ENCODE measurements at places on chromosomes 2 and 18. TPM values are rescaled to one million over a fixed set of nuclear protein-coding genes. Genes with fewer than 3 reads are reported as not detected.

The DSG1 gene
- total RNA-seq, result not detected

- H3K27me3 ChIP-seq, result no peaks in the 10 kb centered on the region
- no peaks in the 10 kb centered on the region for H3K36me3 ChIP-seq
- peak overlapping the region; percentile 37 for H3K27ac ChIP-seq
- H3K4me3 ChIP-seq, result no peak overlapping the region
These were observed 64.3 kb upstream of the ACSL3 start for GRCh38 chr2:222796413-222797103.

DNA sequence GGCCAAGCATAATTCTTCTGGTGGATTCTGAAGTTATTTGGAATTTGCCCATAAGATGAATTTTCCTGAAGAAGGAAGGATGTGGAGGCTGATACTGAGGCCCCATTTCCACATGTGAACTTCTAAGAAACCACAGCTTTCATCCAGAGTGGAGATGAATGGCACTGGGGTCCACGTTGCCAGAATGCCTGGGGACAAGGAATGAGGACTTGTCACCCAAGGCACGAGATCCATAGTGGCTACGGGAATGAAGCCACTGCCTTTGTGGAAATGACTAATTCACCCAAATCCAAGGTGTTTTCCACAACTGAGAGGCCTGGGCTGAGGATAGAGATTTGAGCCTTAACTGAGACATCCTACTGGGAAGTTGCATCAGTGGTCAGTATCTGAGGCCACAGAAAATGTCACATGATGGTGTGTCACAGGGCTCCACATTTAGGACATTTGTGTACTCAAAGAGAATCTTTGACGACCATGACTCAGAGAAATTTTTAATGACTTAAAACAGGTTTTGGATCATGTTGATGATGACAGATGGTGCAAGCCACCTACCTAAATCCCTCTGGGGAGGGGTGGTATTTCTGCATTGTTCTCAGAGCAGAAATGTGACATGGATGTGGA is 286.1 kb downstream of the SOX11 start:
- H3K4me3 ChIP-seq, result no peak overlapping the region
- no peak overlapping the region for H3K27ac ChIP-seq
- DNase-seq, result no peak
- H3K27me3 ChIP-seq, result peaks cover 4% of the 10 kb centered on the region
- H3K36me3 ChIP-seq, result no peaks in the 10 kb centered on the region
- no peaks in the 10 kb centered on the region for H3K4me1 ChIP-seq

- H3K36me3 ChIP-seq, result no peaks in the 10 kb centered on the region
- no peak overlapping the region for H3K4me3 ChIP-seq
- no peaks in the 10 kb centered on the region for H3K27me3 ChIP-seq
- no peak for DNase-seq
- no peaks in the 10 kb centered on the region for H3K4me1 ChIP-seq
These were observed 12.9 kb upstream of the TFPI start for GRCh38 chr2:187567126-187567525.

DNA sequence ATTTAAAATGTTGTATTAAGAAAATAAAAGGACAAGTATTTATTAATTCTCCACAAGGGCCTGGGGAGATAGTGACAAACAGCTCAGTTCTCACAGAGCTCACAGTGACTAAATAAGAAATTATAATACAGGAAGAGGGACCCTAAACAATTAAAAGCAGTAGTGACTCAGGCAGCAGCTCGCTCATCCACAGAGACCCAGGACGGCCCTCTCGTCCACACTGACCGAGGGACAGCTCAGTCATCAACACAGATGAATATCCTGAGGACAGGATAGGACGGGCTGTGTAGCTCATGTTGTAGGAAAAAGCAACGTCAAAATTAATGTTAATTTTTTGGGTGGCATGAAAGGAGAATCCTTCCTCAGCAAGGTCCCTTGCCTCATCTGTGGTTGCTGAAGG is 44.1 kb downstream of the PARD6G start:
- no peaks in the 10 kb centered on the region for H3K4me1 ChIP-seq
- H3K27ac ChIP-seq, result no peak overlapping the region
- H3K36me3 ChIP-seq, result no peaks in the 10 kb centered on the region
- H3K4me3 ChIP-seq, result no peak overlapping the region
- H3K27me3 ChIP-seq, result no peaks in the 10 kb centered on the region

GRCh38 chr2:234272069-234272850 is 221.8 kb downstream of the SPP2 start:
- H3K4me3 ChIP-seq, result no peak overlapping the region
- no peaks in the 10 kb centered on the region for H3K36me3 ChIP-seq
- H3K4me1 ChIP-seq, result no peaks in the 10 kb centered on the region
- no peak for DNase-seq
- no peaks in the 10 kb centered on the region for H3K27me3 ChIP-seq

GRCh38 chr2:183348492-183348891 is 224.2 kb downstream of the NUP35 start:
- no peaks in the 10 kb centered on the region for H3K36me3 ChIP-seq
- no peak overlapping the region for H3K27ac ChIP-seq
- no peak for DNase-seq
- H3K4me1 ChIP-seq, result no peaks in the 10 kb centered on the region
- no peaks in the 10 kb centered on the region for H3K27me3 ChIP-seq

GRCh38 chr2:173963323-173963816 is 1.8 kb downstream of the SP3 start:
- no peaks in the 10 kb centered on the region for H3K36me3 ChIP-seq
- peak overlapping the region; percentile 99 for H3K4me3 ChIP-seq
- peaks cover 39% of the 10 kb centered on the region for H3K4me1 ChIP-seq
- peak overlapping the region; percentile 99 for H3K27ac ChIP-seq

DNA sequence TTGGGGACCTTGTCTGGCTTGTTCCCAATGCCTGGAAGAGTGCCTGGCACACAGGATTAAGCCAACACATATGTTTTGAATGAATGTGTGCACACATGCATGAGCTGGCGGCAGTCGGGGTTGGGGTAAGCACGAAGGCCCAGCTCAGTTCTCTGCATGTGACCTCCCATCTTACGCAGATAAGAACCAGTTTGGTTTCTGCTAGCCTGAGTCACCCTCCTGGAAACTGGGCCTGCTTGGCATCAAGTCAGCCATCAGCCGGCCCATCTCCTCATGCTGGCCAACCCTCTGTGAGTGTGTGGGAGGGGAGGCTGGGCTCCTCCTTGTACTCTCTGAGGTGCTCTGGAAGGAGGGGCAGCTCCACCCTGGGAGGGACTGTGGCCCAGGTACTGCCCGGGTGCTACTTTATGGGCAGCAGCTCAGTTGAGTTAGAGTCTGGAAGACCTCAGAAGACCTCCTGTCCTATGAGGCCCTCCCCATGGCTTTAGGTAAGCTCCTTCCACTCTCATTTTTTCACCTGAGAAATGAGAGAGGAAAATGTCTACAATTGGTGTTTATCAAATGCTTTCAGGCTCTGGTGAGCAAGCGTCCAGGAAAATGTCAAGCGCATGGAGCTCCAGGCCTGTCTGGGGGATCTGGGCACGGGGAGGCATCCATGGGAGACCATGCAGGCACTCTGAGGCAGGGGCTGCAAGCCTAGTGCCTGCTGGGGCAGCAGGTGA is 9.7 kb upstream of the IL1RN start:
- H3K4me1 ChIP-seq, result peaks cover 5% of the 10 kb centered on the region
- peak overlapping the region; percentile 36 for H3K27ac ChIP-seq

The LOXHD1 gene
- 0.16 TPM for total RNA-seq

The CSRNP3 gene
- 0.37 TPM for total RNA-seq

- H3K4me1 ChIP-seq, result peaks cover 14% of the 10 kb centered on the region
- H3K36me3 ChIP-seq, result no peaks in the 10 kb centered on the region
- no peak overlapping the region for H3K4me3 ChIP-seq
These were observed 194.4 kb upstream of the ID2 start for GRCh38 chr2:8487461-8487932.

DNA sequence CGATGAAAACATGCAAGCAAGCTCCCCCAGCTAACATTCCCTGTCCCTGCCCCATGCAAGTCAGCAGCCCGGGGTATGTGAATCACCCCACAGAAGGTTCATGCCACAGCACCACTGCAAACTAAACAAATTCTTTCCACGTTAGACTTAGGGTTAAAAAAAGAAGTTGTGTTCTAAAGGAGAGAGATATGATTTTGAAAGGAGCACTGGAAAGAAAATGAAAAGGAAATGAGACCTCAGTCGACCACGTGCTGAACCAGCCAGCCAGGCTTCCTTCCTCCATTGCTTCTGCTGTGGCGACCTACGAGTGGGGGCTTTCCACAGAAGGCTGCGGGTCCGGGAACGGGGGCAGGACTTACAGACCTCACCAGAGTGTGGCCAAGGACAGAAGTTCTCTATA is 52.0 kb downstream of the ARL4C start:
- DNase-seq, result peak; percentile 45
- H3K36me3 ChIP-seq, result no peaks in the 10 kb centered on the region
- H3K4me3 ChIP-seq, result no peak overlapping the region
- no peaks in the 10 kb centered on the region for H3K27me3 ChIP-seq
- H3K27ac ChIP-seq, result peak overlapping the region; percentile 12

GRCh38 chr18:25053466-25053865 is 298.5 kb downstream of the ZNF521 start:
- no peak overlapping the region for H3K4me3 ChIP-seq
- no peak for DNase-seq
- no peaks in the 10 kb centered on the region for H3K36me3 ChIP-seq
- H3K27ac ChIP-seq, result no peak overlapping the region

GRCh38 chr2:162424816-162425215 is 80.9 kb downstream of the GCA start:
- no peak overlapping the region for H3K4me3 ChIP-seq
- H3K4me1 ChIP-seq, result no peaks in the 10 kb centered on the region
- no peak overlapping the region for H3K27ac ChIP-seq
- no peak for DNase-seq
- no peaks in the 10 kb centered on the region for H3K36me3 ChIP-seq

- H3K36me3 ChIP-seq, result no peaks in the 10 kb centered on the region
- H3K27ac ChIP-seq, result no peak overlapping the region
- no peaks in the 10 kb centered on the region for H3K4me1 ChIP-seq
- DNase-seq, result no peak
These were observed 695.3 kb upstream of the ZNF804A start for GRCh38 chr2:183903026-183903425.

DNA sequence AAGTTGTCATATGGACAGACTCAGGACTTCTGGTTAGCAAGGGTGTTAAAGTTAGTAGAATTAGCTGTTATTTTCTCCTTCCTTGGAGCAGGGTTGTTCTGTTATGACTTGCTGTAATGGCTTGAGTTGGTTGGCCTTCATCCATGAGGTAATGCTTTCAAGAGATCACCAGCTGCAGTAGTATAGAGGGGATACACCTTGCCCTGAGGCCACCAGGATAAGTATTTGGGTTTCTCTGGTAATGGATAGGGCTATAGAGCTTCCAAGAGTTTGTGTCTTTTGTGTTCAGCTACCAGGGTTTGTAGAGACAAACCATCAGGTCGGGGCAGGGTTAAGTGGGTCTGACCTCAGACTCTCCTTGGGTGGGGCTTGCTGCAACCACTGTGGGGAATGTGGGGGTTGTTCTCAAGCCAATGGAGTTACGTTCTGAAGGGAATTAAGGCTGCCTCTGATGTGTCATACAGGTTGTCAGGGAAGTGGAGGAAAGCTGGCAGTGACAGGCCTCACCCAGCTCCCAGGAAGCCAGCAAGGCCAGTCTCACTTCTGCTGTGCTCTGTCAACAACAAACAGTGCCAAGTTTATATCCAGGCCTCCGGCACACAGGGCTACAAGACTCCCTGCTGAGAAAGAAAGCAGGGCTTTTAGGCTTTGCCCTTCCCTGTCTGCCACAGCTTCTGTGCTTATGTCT is 356.6 kb downstream of the SPAG16 start:
- H3K4me1 ChIP-seq, result no peaks in the 10 kb centered on the region
- DNase-seq, result no peak
- no peaks in the 10 kb centered on the region for H3K27me3 ChIP-seq
- no peak overlapping the region for H3K27ac ChIP-seq
- H3K36me3 ChIP-seq, result no peaks in the 10 kb centered on the region
- no peak overlapping the region for H3K4me3 ChIP-seq

- H3K27ac ChIP-seq, result no peak overlapping the region
- no peaks in the 10 kb centered on the region for H3K4me1 ChIP-seq
- no peak overlapping the region for H3K4me3 ChIP-seq
- no peak for DNase-seq
These were observed 35.3 kb upstream of the MAP2 start for GRCh38 chr2:209388446-209389037.

DNA sequence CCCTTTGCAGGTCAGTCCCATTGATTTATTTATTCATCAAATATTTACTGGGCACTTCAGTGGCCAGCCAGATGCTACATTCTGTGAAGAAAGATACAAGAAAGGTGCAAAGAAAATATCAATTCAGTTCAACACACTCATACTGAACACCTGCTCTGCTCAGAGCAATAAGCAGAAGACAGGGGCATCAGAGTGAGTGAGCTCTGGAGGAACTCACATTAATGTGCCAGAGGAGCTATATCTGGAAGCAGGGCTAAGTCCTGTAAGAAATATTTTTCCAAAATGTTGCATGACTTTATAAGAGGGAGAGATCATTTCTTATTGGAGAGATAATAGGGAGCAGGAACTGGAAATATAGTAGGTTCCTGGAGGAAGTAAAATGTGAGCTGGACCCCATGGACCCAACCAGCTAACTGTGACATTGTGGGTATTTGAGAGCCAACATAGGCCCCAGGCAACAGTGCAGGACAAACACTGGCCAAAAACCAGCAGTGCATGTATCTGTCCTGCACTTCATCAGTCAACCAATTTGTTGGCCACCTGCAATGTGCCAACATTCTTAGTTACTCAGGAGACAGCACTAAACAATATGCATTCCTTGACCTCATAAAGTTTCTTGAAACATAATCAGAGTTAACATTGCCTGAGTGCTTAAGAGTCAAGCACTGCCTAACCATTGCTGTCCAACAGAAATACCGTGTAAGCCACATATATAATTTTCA is 102.7 kb upstream of the PTPRM start:
- peak overlapping the region; percentile 36 for H3K27ac ChIP-seq
- DNase-seq, result no peak

The RAB6D gene
- 1.00 TPM for total RNA-seq

DNA sequence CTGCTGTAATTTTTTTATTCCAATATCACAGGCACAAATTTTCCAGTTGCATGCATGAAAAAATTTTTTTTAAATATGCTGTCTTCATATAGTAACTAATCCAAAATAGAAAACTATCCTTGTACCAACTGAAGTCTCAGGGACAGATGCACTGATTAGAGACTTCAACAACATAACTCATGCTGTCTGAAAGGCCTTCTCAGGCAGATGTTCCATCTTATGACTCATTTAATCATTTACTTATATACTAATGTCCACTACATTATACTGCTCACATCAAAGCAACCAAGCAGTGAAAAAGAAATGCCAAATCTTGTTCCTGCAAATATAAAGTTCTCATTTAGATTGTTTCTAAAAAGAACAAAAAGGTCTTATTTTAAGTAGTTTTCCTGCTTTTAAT is 53.1 kb downstream of the OLA1 start:
- no peak overlapping the region for H3K4me3 ChIP-seq
- H3K36me3 ChIP-seq, result no peaks in the 10 kb centered on the region
- no peak overlapping the region for H3K27ac ChIP-seq
- H3K27me3 ChIP-seq, result no peaks in the 10 kb centered on the region
- H3K4me1 ChIP-seq, result no peaks in the 10 kb centered on the region

- DNase-seq, result no peak
- H3K4me3 ChIP-seq, result no peak overlapping the region
- no peaks in the 10 kb centered on the region for H3K36me3 ChIP-seq
These were observed 64.8 kb downstream of the CALCRL start for GRCh38 chr2:187383043-187383800.

The NT5C1B gene
- total RNA-seq, result not detected
